ENCODE measurements at places on chromosomes 2 and 18. TPM values are rescaled to one million over a fixed set of nuclear protein-coding genes. Genes with fewer than 3 reads are reported as not detected.

DNA sequence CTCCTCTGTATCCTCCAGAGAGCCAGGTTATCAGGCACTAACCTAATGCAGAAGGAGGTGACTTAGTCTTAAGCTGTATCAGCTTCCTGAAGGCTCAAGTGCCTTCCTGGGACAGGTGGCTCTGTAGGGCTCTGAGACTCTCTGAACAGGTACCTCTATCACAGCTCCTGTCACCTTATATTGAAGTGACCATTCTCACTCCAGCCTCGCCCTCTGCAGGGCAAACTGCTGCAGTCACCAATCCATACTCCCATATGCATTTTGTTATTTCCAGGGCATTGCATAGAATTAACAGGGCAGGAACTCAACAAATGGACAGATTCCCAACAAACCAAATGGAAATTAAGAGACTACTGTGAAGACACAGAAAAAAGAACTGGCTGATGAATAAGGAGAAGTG lies 203.0 kb upstream of the REV1 start:
- no peak for DNase-seq

DNA sequence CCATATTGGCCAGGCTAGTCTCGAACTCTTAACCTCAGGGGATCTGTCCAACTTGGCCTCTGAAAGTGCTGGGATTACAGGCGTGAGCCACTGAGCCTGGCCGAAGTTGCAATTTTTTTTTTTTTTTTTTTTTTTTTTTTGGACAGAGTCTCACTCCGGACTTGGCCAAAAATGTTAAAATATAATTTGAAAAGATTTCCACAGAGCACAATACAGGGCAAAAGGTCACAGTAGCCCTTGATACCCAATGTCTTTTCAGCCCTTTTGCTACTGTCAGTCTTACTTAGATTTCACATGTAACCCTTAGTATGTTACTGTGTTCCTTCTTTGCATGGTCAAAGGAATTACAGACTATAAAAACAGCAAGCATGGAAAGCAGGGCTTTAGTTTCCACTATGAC lies 42.6 kb upstream of the MAPRE2 start:
- DNase-seq: no peak

DNA sequence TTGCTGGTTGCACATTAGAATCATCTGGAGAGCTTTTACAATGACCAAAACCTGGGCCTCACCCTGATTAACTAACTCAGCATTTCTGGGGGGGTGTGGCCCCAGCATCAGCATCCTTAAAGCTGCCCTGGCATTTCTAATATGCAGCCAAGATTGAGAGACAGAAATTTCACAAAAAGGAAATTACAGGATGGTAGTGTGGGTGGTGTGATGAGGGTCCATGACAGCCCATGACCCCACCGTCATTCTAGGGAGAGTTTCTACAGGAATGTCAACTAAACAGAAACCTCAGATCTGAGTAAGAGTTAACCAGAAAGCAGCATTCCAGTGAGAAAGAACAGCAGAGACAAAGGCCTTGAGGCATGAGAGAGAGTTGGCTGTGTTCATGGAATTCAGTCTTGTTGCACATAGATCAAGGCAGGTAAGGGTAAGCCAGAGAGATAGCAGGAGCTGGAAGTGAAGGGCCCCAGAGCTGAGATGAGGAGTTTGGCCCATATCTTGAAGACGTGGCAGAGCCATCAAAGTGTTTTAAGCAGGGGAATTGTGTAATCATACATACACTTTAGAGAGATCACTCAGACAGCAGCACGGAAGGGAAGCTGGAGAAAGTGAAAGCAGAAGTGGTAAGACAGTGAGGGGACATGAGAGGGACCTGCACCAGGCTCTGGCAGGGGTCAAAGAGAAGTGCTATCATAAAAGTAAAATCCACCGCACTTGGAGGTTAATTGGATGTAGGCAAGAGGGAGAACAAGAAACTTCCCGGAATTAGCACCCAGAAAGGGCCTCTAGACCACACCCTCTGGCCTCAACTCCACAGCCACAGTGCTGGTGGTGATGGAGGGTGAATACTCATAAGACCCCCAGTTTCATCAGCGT lies 7.8 kb upstream of the TRABD2A start:
- no peak for DNase-seq

GRCh38 chr2:81672923-81673322 lies 1368.4 kb upstream of the LRRTM1 start:
- DNase-seq: no peak

GRCh38 chr2:60463249-60463648 lies 90.2 kb downstream of the BCL11A start:
- DNase-seq: peak; percentile 12

DNA sequence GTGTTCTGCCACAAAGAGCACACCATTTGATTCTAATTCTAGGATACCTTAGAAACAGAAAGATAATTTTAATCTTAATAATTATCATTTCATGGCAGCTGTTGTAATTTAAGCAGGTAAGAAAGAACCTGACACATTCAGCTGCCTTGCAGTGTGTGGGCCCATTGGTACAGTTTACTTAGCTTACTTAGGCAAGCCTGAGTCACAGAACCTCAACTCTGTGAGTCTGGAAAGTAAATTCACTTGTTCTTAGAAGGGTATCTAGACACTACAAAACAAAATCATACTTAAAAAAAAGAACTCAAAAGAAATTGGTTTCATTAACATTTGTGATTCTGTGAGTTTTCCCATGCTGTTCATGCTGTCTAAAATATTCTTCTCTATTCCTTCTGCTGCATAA lies 956.3 kb upstream of the SLC39A10 start:
- DNase-seq: no peak

- DNase-seq: no peak
Observed at GRCh38 chr2:152359573-152360363, 24.8 kb downstream of the FMNL2 start.

CIB4 gene
- polyA plus RNA-seq: 0.78 TPM

TMEM178A gene
- 106 TPM for polyA plus RNA-seq

MAP3K19 gene
- 0.20 TPM for polyA plus RNA-seq

ARHGAP15 gene
- 5.8 TPM for polyA plus RNA-seq

IL1RN gene
- 5.2 TPM for polyA plus RNA-seq

Data from left renal pelvis (tissue), 4 donors.